ENCODE measurements at places on chromosomes 1 and 21.

DNA sequence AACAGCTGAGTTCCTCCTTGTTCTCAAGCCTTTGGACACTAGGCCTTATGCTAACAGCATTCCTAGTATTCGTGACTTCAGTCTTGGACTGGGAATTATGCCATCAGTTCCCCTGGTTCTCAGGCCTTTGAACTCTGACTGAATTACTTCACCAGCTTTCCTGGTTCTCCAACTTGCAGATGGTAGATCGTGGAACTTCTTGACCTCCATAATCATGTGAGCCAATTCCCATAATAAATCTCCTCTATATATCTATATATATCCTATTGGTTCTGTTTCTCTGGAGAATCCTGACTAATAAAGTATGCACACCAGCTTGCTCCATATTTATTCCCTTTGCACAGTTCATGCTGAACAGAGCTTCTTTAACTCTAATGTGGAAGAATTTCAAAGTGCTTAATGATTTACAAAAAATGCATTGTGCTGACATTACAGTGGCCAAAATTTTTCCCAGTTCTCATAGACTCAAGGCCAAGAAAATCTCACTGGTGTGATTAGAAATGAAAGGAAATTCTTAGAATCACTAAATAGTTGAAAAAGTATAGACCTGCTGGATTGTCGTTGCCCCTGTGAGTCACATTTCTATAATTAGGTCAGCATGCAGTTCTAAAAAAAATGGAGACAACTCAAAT is 462.9 kb upstream of the ADAMTS5 start:
- no peak for DNase-seq

DNA sequence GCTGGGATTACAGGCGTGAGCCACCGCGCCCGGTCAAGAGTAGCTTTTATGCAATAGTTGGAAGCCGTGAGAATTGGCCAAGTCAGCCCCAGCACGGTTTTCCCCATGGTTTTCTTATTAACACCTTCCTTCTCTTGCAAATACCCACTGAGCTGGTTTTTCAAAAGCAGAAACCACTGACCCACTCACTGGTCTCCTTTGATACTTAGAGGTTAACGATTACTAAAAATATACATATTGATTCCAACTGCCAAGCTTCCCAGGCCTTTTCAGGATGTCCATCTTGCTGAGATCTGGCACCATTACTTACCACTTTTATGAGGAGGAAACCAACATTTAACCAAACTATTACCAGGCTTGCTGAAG is 25.9 kb upstream of the TARDBP start:
- no peak for DNase-seq

GRCh38 chr1:212536586-212536985 is 72.0 kb upstream of the ATF3 start:
- DNase-seq = no peak

DNA sequence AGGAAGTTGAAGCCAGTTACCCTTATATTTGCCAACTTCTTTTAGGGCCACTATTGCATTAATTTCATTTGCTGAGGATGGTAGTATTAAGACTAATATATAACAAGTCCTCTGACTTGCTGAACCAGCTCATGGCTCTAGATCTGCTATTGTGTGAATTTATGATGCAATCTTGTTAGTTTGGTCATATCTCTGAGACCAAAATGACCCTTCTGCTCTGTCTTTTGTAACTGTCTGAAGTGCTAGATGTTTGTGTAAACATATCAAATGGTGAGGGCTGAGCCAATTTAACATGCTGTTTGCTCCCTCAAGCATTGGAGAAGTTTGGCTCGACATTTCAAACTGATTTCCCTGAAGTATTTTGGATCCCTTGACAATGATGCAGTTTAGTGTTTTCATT is 106.9 kb upstream of the PTGFR start:
- DNase-seq = no peak

GRCh38 chr1:54188291-54188690 is 11.5 kb downstream of the CYB5RL start:
- DNase-seq = no peak

- peak; percentile 8 for DNase-seq
Measured at GRCh38 chr1:33347650-33347992, 26.7 kb upstream of the A3GALT2 start.

DNA sequence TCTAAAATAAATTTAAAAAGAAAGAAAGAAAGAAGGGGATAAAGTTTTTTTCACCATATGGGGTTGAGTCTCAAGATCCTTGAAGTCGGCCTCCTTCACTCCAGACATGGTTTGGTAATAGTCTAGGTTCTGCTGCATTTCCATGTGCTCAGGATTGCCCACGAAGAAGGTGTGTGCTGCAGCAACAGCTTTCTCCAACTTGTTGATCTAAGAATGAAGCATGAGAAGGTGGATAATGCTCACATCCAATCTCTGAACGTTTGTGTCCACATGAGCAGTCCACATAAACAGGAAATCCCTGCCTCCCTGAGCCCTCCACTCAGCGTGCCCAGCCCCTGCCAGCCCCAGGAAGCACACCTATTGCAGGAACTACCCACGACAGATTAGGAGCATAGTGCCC is 4.6 kb downstream of the P3H1 start:
- DNase-seq = no peak

GRCh38 chr1:222234351-222234750 is 313.6 kb downstream of the HHIPL2 start:
- DNase-seq = no peak

DNA sequence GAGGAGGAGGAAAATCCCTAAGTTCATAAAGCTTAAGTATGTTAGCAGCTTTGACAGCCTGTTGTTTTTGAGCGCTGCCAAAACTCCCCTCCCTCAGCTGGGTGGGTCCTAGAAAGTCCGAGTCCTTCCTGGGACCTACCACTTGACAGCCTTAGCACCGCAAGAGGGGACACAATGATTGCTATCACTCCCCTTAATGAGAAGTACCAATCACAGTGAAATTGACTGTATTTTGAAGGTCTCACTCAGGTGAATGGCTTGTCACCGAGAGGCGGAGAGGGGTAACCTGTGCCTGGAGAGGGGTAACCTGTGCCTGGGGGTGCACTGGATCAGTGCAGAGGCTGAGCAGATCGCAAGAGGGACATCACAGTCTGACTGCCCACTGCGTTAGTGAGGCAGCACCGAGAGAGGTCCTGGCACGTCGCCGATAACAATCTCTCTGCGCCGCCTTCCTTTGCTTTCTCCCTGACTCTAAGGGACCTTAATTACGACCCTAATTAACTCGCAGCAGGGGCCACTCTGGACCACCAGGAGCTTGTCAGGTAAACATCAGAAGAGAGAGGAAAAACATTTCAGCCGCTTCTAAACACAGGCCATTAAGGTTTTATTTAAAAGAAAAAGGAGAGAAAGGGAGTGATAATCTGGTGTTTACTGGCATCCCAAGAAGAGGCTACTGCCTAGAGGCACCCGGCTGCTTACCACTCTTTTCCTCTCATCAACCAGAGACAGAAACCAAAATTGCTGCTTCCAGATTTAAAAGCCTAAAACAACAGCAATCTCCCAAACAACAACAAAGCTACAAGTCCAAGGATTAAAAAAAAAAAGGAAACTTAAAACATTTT is 25.7 kb upstream of the KCNK1 start:
- DNase-seq = no peak

DNA sequence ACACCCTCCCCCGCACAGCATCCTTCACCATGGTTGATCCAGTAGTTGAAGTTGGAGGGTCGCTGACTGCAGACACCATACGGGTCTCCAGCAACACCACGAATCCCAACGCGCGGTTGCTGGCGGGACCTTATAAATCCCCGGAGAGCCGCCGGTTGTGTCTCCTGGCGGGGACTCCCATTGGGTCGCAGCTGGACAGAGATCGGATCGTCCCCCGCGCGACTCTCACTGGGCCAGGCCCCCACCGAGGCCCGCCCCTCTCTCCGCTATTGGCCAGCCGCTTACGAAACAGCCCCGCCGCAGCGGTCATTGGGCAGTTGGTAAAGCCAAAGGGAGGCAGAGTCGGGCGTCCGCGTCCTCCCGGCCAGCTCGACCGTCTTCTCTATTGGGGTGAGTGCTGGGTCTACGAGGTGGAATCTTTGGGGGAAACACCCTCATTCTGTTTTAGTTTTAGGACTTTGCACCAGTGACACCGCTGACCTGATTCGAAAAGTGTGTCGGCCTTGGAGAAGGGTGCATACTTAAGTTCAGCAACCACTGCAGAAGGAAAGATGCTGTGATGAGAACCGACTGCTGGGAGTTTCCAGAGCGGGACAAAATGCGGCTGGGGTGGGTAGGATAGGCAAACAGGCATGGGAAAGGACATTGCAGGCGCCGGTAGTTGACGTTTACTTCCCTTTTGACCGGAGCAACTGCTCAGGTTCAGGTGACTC is 27.4 kb downstream of the RABIF start:
- peak; percentile 60 for DNase-seq

DNA sequence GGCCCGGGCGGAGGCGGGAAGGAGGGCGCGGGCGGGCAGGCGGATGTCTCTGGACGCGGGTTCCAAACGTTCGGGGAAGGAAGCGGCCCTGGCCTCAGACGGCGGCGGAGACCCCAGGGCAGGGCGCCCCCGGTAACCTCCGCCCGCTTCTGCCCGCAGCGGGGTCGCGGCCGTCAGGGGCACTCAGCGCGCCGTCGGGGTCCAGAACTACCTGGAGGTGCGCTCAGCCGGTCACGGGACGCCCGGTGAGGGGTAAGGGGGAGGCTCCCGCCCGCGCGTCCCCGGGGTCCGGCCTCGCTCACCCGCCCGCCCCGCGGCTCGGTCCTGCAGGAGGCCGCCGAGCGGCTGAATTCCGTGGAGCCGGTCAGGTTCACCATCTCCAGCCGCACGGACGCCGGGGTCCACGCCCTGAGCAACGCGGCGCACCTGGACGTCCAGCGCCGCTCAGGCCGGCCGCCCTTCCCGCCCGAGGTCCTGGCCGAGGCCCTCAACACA is 406 bp downstream of the PUSL1 start:
- no peak for DNase-seq

DNA sequence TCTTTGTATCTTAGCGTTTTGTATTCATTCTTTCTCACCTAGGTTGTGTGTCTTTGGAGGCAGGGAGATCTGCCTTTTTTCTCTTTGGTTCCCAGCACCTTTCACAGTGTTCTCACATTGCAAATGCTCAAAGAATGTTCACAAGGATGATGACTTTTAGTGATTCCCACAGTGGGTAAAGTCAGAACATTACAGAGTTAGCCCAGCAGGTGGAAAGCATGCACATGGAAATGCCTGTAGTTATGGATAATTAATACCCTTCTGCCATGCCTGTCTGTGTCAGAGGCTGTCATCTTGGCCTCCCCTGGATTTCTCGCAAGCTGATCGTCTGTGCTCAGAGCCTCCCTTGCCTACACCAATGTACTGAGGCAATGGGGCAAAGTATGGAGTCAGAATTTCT is 458.9 kb downstream of the LMO4 start:
- no peak for DNase-seq

GRCh38 chr1:236978740-236979139 is 25.5 kb downstream of the MT1HL1 start:
- no peak for DNase-seq

DNA sequence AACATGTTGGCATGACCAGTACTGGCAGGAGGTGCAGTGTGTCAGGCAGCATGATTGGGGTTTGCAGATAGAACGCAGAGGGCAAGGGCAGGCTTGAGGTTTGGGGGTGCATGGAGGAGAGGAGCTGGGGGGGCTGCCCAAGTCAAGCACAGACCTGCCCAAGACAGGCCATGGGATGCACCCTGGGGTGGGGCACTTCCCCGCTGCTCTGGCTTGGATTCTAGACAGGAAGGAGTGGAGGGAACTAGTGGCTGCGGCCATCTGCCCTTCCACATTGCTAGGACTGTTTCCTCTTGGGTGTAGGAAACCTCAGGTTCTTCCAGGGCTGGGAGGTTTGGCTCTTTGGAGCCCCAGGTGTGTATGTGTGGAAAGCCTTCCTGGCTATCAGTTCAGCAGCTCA is 3.0 kb downstream of the PDXK start:
- no peak for DNase-seq

- DNase-seq = no peak
Measured at GRCh38 chr1:100907887-100908286, 12.0 kb downstream of the SLC30A7 start.

GRCh38 chr1:208273386-208274017 is 29.3 kb upstream of the PLXNA2 start:
- no peak for DNase-seq
